ENCODE measurements at places on chromosomes 1 and 21.

GRCh38 chr1:53968125-53968513 lies 22.0 kb downstream of the LRRC42 start:
- no peak for DNase-seq

GRCh38 chr1:219900201-219900600 lies 28.2 kb downstream of the SLC30A10 start:
- DNase-seq: no peak

GRCh38 chr1:12524266-12524665 lies 93.7 kb downstream of the DHRS3 start:
- DNase-seq: no peak

- DNase-seq: peak; percentile 53
Measured at GRCh38 chr1:65812065-65812464, 19.4 kb downstream of the PDE4B start.

DNA sequence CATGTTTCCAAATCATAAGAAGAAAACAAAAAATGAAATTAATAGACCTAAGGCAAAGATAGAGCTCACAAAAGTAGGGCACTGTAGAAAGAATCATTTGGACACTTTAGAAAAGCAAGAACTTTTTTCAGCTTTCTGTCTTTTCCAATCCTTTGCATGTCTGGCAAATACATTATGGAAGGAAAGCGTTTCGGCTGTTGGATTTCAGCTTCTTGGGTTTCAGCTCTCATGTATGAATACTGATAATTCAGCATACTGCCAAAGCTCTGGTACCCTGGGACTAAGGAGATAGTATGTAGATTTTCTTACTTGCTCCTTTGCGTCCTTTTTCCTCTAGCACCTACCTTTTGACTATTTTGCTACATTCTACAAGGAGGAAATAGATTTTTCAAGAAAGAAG lies 375.9 kb downstream of the BRINP3 start:
- no peak for DNase-seq

- DNase-seq: no peak
Measured at GRCh38 chr1:214862421-214862820, 220.1 kb upstream of the KCNK2 start.

DNA sequence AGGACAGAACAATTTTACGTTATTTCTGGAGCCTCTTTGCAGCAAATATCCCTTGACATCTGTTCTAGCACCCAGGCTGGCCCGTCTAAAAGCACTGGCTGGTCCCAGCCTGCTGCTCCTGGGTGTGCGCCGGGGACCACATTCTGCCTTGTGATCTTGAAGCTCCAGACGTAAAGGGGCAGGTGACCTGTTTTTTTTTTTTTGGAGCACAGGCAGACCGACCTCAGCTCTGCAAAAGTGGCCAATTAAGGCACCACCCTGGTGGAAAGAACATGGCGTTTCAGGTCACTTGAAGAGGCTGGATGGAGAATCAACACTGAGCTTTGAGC lies 13.8 kb upstream of the CAMTA1 start:
- no peak for DNase-seq

- DNase-seq: no peak
Measured at GRCh38 chr21:26958788-26959187, 8.1 kb downstream of the ADAMTS5 start.

GRCh38 chr1:33099290-33100118 lies 18.6 kb downstream of the AZIN2 start:
- DNase-seq: peak; percentile 70

GRCh38 chr1:93051961-93052360 lies 27.1 kb upstream of the MTF2 start:
- DNase-seq: no peak

DNA sequence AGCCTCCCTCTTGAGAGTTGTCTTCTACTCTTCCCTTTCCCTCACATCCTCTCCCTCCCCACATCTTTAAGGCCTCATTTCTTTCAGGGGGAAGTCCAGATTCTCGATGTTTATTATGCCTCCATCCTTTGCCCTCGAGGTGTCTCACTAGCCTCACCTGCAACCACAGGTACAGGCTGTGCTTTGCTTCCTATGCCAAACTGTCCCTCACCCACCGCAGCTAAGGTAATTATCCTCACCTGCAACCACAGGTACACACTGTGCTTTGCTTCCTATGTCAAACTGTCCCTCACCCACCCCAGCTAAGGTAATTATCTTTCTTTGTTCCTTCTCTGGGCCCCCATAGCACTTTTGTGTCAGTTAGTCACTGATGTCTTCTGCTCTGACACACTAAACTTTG lies 328.1 kb upstream of the SNX7 start:
- DNase-seq: no peak

GRCh38 chr1:10495952-10496351 lies 21.2 kb downstream of the PEX14 start:
- DNase-seq: peak; percentile 49
